ENCODE measurements at places on chromosomes 16 and 17.

- DNase-seq, result no peak
Measured at GRCh38 chr16:4180511-4180910, 61.4 kb downstream of the SRL start.

GRCh38 chr17:8074554-8074953 is 13.0 kb downstream of the ALOX12B start:
- no peak for DNase-seq

- DNase-seq, result no peak
Measured at GRCh38 chr16:84786605-84787262, 33.1 kb upstream of the CRISPLD2 start.

- no peak for DNase-seq
Measured at GRCh38 chr16:50474138-50474537, 74.1 kb upstream of the NKD1 start.

- no peak for DNase-seq
Measured at GRCh38 chr16:84069540-84069939, 26.9 kb upstream of the SLC38A8 start.

DNA sequence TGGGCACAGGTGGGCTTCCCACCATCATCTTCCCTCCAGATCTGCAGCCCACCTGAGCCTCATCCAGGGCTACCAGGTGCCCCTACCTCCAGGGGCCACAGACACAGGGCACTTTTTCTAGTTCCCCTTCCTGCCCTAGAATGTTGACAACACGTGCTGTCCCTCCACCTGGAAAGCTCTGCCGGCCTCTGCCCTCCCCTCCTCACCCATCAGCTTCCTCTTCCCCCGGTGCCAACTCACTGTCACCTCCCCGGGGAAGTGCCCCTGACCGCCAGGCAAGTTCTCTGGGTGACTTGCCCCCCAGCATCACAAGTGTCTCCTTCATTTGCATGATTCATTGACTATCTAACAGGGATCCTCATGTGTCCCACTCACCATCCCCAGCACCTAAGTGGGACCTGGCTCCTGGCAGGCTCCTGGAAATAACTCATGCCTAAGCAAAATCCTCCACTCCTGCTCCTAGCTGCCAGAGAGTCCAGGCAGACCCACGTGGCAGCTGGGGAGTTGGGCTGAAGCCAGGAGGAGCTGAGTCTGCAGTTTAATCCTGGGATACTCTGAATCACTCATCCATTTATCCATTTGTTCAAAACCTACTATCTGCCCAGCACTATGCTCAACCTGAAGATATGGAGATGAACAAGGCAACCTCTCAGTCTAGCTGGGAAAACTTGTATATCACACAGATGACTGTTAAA is 304.4 kb downstream of the FOXL1 start:
- no peak for DNase-seq

DNA sequence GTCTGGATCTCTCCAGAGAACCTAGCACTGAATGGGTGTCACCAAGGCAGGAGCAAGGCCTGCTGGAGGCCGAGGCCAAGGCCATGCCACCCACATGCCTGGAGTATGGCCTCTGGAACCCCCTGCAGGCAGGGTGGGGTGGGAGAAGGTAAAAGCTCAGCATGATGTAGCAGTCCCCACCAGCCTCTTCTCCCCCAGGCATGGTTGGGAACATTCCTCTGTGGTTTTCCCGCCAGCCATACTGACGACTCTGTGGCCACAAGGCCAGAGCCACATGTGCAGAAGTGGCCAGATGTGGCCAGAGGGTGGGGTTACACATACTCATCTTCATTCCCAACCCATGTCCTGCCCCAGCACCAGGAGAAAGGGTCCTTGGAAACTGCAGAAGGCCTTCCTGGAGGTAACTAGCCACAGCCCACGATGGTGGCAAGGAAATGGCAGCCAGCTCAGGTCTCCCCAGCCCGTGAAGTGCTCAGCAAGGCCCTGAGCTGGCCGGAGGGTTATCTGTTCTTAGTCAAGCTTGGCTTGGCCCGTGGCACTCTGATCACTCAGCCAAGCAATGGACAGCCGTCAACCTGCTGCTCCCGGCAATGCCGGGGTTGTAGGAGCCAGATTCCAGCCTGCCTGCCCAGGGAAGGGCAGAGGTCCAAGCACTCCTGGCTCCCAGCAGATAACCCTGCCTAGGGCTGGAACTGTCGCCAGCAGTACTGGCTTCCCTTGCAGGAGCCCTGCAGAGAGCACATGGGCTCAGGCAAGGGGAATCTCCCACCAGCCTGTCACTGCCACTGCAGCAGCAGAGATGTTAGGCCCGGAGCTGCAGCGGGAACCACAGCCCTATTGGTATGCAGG is 26.1 kb downstream of the HDAC5 start:
- no peak for DNase-seq

DNA sequence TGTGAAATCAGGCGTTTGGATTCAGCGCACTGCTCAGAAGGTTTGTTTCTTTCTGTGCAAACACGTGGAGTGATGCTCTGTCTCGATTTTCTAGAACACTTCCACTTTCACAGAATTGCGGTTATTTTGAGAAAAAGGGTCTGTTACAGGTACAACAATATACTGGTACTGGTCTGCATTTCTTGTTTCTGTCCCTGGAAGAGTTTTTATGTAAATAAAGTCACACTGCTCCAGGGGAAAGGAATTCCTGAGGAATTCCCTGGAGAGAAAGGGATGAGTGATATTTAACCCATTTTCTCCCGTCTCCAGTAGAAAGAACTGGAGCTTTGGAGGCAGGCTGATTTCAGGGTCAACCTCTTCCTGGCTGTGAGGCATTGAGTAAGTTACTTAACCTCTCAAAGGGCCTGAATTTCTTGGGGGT is 16.2 kb upstream of the RMI2 start:
- DNase-seq, result no peak

- DNase-seq, result no peak
Measured at GRCh38 chr17:18185391-18185790, 1.8 kb downstream of the ALKBH5 start.

DNA sequence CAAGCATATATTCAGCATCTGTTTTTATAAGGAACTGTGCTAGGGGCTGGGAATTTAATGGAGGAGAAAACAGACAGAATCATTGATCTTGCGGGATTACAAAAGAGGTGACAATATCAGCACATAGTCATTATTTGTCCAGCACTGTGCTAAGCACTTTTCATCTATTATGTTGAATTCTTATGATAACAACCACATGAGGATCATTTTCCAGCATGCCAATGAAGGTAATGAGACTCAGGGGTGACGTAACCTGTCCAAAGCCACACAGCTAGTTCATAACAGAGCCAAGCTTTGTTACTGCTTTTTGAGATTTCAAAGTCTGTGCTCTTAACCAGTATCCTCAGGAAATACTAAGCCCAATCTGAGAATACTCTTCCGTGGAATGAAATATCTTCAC is 503.3 kb downstream of the CDH13 start:
- DNase-seq, result no peak

DNA sequence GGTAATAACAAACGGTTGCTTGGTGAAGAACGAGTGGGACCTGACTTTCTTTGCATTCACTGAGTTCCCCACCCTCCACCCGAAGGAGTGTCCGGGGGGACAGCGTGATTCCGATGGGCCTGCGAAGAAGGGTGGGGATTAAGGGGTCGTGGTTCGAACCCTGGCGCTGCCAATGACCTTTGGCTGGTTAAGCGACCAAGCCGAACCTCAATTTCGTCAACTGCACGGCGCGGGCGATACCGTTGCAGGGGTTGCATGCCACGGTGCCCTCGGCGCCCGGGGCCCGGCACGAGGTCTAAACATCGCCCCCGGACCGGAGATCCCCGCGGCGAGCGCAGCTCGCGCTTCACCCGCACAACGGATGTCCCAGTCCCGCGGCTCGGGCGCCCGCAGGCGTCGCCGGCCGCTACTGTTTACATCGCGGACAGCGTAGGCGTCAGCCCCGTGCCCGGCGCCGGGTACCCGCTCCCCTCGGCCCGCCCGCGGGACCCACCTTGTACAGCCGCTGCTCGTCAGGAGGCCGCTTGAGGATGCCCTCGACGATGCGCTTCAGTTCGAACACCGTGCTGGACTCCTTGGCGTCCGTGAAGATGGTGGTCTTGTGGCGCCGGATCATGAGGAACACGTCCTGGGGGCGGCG is 460 bp downstream of the ELOB start:
- no peak for DNase-seq

GRCh38 chr16:2078096-2078495 is 30.3 kb downstream of the TSC2 start:
- no peak for DNase-seq

- DNase-seq, result no peak
Measured at GRCh38 chr17:69567130-69567529, 152.6 kb downstream of the MAP2K6 start.

DNA sequence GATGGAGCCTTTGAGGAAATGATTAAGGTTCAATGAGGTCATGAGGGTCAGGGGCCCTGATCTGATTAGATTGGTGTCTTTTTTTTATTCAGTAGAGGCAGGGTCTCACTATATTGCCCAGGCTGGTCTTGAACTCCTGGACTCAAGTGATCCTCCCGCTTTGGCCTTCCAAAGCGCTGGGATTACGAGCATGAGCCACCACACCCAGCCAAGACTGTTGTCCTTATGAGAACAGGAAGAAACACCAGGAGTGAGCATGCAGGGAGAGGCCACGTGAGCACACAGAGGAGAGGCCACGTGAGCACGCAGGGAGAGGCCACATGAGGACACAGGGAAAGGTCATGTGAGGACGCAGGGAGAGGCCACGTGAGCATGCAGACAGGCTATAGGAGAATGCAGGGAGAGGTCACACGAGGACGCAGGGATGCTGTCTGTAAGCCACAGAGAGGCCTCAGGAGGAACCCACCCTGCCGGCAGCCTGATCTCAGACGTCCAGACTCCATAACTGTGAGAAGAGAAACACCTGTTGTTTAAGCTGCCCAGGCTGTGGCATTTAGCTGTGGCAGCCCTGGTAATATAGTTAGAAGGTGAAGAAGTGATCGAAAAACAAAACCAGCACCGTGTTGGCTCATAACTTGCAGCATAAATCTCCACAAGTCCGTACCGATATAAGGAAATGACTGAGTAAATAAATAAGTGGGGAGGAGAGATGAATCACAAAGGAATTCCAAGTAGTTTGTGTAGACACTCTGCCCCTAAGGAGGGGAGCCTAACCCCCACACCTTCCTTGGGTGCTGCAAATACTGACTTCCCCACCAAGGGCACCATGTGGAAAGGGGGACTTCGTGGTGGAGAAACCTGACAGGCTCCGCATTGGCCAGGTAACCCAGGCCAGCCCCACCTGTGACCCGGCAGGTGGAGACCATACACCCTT is 14.6 kb upstream of the CSNK1D start:
- peak; percentile 41 for DNase-seq

DNA sequence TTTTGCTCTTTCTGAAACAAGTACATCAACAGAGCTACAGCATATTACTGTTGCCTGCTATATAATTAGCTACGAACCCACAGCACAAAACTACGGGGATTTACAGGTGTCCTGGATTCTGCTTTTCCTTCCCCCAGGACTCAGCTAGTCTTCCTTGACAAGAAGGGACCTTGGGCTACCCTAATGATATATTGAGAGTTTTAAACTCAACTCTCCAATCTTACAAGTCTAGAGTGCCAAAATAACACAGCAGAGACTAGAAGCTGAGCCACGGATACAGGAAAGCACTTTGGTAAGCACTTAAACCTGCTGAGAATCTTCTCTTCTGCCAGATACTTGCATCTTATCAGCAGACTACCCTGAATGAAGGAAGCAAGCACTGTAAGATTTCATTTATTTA is 161.4 kb upstream of the C17orf78 start:
- no peak for DNase-seq

DNA sequence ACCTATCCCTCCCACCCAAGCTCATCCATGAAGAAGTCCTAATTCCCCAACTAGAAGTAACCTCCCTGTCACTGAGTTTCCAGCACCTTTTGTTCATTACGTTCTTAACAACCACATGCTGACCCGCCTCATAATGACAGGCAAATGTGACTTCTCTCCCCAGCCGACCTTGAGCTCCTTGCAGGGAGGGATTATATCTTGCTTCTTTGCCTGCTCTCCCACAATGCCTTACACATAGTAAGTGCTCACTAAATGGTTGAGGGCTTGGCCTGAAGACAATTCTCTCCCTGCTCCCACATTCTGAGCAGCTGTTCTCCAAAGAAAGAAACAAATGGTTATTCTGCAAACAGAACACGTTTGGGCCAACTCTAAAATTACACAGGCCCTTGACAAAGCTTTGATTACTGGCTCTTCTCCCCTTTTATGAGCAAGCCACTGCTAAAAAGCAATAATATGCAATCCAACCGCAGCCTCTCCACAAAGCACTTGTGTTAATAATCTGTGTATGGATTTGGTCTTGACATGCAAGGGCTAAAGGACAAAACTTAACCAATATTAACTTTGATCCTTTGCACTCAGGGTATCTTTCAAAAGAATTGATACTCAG is 23.2 kb downstream of the SLC39A11 start:
- DNase-seq, result no peak

DNA sequence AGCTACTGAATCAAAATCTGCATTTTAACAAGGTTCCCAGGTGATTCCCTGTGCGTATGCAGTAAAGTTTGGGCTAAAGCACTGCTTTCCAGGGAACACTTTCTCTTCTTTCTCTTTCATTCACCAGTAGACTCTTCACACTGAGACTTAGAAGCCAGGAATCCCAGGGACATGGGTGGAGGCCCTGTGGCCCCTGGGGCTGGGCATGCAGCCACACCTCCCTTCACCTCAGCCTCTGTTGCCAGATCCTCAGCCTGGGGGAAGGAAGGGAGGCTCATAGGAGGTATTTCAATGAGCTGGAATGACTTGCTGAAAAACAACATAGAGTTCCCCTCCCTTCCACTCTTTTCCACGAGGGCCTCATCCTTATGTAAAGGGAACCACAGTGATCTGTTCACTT is 1.2 kb downstream of the G6PC3 start:
- no peak for DNase-seq

GRCh38 chr17:80658821-80659220 is 114.2 kb downstream of the RPTOR start:
- no peak for DNase-seq

GRCh38 chr17:77769215-77769614 is 189.3 kb upstream of the TNRC6C start:
- DNase-seq, result no peak

GRCh38 chr16:53434377-53435065 is at the start of gene RBL2:
Gene RBL2 (plus strand): TSS chr16:53434471. CDS start chr16:53434557, 86 bp downstream.
- DNase-seq, result no peak

DNA sequence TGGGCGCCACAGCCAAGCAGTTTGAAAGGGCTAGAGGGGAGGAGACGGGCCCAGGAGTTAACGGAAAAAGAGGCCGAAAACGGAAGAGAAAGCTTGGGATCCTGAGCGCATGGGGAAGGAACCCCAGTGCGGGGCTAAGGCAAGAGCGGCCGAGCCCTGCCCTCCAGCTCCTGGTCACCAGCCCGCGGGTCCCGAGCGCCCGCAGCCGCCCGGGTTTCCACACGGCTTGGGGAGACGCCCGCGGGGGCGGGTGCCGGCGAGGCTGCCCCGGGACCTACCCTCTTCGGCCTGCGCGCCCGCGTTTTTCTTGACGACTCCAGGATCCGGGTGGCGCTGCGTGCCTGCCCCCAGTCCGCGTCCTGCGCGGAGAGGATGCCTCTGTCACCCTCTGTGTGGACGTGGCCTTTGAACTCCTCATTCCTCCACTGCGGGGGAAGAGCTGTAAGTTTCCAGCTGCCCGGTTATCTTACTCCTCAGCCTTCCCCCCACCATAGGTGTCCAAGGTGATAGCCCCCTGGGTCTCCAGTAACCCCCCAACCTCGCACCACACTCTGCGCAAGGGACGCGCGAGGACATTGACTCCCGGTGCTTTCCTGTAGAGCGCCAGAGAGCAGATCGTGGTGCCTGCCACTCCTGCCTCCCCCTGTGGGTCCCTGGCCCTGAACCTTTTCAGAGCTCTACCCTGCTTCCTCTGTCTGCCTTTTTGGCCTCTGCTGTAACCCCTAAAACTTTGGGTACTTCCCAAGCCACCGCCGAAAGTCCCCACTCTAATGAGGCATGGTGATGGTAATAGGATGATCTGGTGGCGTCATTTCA is 1.7 kb upstream of the CDH11 start:
- no peak for DNase-seq
